NCI-H1048 (cell line): ENCODE measurements at places on chromosomes 16 and 17.

- no peak for DNase-seq
These were observed 267.9 kb upstream of the CCL2 start for GRCh38 chr17:33987162-33987561.

GRCh38 chr17:36641877-36642845, 40.8 kb downstream of the MRM1 start:
- DNase-seq, result no peak

GRCh38 chr16:79776243-79776847, 175.8 kb upstream of the MAF start:
- no peak for DNase-seq

- no peak for DNase-seq
These were observed 109.5 kb downstream of the CA10 start for GRCh38 chr17:52049051-52049450.

- no peak for DNase-seq
These were observed 8.5 kb upstream of the KLHL11 start for GRCh38 chr17:41873559-41874292.

GRCh38 chr16:72878301-72879269, 169.3 kb downstream of the ZFHX3 start:
- DNase-seq, result no peak

DNA sequence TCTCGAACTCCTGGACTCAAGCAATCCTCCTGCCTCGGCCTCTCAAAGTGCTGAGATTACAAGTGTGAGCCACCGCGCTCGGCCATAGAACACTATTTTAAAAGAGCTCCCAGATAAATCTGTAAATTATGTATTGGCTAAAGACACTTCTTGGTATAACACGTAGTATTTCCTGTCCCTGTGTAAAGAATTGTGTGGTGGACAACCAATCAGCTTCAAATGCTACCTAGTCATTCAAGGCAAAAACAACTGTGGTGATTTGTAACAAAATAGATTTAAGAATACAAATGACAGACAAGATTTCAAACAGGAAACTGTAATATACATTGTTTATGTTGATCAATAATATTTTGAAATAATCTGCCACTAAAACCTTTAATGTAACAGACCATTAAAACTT, 14.6 kb downstream of the CRLF3 start:
- no peak for DNase-seq

GRCh38 chr16:55487048-55487803, 8.2 kb downstream of the MMP2 start:
- no peak for DNase-seq

GRCh38 chr16:69318177-69318910, 7.2 kb downstream of the VPS4A start:
- DNase-seq, result no peak

DNA sequence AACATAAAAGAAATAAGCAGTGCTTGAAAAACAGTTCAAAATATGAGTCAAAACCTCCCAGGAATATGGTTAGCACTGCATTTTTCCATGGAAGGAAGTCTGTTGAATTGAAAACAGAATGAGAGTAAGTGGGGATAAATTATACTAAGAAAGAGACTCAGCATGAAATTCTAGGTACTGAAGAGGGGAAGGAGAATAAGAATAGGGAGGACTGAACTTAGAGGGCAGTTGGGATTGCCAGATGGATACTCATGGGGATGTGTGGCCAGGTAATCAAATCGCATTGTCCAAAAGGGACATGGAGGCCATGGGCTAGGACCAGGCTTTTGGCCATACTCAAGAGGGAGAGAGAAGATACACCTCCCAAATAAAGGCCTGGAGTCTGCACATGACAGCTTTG, 247.9 kb downstream of the CDH13 start:
- DNase-seq, result no peak

DNA sequence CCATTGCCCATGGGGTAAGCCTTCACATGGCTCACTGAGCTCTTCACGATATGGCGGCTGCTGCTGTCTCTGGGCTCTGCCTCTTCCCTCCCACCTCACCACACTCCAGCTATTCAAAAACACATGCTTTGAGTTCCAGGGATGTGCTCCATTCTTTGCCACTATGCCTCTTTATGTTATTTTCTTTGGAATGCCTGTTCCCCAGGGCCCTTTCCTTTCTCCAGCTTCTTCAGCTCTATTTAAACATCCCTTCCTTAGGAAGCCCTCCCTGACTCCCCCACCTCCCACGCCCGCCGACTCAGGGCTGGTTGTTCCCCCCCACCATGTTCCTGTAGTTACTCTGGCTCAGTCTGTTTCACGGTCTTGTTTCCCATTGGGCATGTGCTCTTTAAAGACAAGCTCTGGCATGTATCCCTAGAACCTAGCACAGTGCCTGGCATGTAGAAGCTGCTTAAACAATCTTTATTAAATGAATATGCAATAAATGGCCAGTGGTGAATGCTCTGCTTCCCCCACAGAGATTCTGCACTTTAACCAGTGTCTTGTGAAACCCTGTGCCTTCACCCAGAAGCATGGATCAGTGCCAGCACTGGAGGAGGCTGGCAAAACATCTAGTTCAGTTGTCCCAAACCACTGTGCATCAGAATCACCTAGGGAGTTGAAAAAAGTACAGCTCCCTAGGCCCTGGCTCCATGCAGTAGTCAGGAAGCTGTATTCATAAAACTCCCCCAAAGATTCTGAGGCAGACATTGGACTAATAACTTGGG, 6.9 kb downstream of the MYCBPAP start:
- no peak for DNase-seq

DNA sequence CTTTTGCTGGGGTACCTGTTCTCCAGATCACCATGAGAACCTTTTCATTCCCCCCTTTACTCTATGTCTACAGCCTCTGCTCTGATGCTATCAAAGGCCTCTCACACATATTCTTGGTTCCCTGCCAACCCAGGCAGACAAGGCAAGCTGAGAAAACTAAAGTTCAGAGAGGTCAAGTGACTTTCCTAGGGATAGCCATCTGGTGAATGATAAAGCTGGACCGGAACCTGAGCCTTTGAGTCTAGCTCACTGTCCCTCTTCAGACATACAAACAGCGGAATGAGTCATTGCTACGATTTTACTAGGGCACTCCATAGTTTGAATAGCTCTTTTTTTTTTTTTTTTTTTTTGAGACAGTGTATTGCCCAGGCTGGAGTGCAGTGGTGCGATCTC, 73.3 kb downstream of the XYLT1 start:
- no peak for DNase-seq

GRCh38 chr17:45225964-45226530, 4.4 kb downstream of the FMNL1 start:
- no peak for DNase-seq

- no peak for DNase-seq
These were observed 951 bp downstream of the TMED6 start for GRCh38 chr16:69350536-69351133.

GRCh38 chr17:68603027-68603426, 1.9 kb upstream of the FAM20A start:
- no peak for DNase-seq

- DNase-seq, result no peak
These were observed 1.7 kb downstream of the TTC19 start for GRCh38 chr17:16001226-16001897.

DNA sequence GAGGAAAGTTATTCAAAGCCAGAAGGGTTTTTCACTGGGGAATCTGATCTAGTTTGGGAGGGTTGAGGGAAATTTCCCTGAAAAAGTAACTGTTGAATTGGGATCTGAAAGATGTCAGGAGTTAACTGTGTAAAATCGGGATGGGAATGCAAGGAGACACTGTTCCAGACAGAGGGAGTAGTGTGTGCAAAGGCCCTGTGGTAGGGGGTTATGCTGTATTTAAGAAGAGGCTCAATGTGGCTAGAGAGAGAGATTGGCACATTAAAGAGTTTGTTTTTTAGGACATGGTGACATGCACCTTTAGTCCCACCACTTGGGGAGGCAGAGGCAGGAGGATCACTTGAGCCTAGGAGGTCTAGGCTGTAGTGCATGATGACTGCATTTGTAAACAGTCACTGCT, 16.9 kb downstream of the CDH3 start:
- no peak for DNase-seq

- no peak for DNase-seq
These were observed 21.5 kb upstream of the ABCA5 start for GRCh38 chr17:69348429-69348828.

DNA sequence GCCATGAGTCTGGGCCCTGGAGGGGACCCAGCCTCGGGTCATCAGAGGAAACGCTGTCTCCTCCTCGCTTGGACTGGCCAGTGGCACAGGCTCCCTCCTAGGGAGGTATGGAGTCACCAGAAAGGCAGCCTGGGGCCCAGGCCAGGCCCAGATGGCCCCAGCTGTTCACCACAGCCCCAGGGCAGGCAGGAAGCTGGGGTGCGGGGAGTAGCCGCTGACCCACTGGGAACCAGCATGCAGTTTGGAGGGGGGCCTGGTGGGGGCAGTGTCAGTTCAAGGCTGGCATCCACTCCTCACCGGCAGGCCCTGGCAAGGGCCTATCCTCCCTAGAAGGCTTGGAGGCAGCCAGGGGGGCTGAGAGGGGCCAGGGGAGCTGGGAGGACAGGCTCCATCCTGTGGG, 48.8 kb downstream of the SDK2 start:
- no peak for DNase-seq

- no peak for DNase-seq
These were observed 133.5 kb upstream of the FOXF1 start for GRCh38 chr16:86376837-86377236.

DNA sequence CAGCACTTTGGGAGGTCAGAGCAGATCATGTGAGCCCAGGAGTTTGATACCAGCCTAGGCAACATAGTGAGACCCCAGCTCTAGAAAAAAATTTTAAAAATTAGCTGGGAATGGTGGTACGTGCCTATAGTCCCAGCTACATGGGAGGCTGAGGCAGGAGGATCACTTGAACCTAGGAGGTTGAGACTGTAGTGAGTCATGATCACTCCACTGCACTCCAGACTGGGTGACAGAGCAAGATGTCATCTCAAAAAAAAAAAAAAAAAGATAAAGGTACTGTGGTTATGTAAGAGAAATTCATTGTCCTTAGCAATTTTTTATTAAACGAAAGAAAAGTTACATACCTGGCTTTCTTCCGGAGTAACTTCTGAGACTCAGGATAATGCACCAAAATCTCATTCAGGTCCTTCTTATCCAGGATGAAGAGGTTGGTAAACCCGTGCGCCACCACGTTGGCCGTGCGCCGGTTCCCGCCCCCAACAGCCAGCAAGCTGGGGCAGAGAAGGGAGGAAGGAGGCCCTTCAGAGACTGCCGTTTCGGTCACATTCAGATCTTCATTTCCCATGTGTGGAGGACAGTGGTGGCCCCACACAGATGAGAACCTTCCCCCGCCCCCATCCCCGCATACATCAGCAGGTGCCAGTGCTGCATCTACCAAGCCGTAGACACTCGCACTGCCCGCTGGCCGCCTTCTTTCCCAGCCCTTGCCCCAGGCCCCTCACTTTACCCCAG, 73.7 kb downstream of the CNGB1 start:
- no peak for DNase-seq

DNA sequence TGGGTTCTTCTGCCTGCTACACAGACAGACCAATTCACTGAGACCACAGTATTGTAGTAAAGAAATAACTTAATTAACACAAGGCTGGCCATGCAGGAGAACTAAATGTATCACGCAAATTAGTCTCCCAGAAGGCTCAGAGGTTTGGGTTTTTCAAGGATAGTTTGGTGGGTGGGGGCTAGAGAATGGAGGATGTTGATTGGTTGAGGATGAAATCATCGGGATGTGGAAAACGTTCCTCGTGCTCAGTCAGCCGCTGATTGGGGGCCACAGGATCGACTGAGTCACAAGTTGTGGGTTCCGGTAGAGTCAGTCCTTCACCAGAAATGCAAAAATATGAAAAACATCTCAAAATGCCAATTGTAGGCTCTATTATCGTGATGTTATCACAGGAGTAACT, 18.7 kb downstream of the RHOT1 start:
- DNase-seq, result no peak

DNA sequence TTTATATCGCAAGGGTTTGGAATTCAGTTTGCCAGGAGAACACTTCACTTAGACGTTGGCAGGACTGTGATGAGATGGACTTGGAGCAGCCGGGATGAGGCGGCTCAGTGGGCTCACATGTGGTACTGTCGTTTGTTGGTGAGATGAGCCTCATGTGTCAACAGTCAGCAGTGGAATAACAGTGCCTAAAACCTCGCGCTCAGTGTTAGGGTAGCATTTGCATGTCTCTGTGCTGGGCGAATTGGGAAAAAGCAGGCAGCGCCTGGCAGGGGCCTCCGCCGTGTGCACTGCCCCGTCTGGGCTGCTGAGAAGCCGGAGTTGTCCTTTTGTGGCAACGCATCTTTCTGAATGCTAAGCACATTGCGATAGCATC, 49.7 kb downstream of the CRISPLD2 start:
- DNase-seq, result no peak

DNA sequence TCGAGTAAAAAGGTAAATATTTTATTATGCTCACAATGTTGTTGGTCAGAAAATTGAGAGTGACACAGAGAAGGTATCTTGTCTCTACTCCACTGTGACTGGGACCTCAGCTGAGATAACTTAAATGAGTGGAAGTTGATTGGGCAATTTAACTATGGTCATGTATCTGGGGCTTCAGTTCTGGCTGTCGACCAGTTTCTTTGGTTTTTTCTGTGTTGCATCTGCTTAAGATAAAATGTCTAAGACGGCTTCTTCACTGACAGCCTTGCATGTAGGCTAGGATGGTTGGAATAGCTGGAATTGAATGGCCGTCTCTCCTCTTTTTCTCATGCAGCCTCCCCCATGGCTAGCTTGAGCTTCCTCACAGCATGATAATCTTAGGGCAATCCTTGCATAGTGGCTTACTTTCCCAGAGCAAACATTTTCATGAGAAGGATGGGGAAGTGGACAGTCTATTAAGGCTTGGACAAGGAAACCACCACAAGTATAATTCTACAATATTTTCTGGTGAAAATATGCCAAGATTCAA, 433.7 kb downstream of the KIF2B start:
- no peak for DNase-seq

DNA sequence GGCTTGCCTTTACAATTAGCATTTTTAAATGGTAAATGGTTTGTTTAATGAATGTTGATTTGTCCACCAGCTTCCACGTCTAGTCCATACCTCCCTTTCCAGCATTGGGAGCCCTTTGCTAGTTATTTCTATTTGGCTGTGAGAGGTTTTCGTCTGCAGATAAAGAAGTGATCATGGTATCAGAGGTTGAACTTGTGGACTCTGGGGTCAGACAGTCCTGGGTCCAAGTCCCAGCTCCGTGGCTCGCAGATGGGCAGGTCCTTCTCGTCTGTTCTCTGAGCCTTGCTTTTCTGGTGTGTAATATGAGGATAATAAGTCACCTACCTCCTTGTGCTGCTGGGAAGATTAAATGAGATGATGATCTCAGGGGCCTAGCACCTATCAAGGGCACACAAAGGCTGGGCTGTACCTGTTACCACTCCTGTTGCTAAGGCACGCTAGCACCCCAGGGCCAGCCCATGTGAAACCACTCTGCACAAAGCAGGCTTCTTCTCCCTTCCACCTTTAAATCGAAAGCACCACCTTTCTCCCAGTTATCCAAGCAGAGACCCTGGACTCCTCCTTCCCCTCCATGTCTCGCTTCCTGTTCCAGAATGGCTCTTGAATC, 103.9 kb downstream of the GNAO1 start:
- no peak for DNase-seq

DNA sequence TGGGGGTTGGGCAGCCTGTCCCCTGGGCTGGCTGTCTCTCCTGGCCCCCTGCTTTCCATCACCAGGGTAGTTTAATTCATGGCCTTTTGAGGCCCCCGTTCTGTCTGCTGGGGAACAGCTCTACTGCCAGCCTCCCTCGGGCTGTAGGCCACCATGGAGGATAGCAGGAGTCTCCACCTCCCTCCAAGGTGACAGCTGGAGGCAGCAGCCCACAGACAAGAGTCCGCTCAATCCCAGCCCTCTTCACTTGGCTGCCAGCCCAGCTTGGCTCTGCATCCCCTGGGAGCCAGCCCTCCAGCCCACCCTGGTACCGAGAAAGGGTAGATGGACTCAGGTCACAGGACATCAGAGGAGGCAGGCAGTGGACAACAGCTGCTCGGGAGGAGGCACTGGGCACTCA, 194.6 kb upstream of the SDK2 start:
- DNase-seq, result no peak
